Hematopoietic multipotent progenitor cell (in vitro differentiated cells): ENCODE measurements at places on chromosomes 7 and 10.

DNA sequence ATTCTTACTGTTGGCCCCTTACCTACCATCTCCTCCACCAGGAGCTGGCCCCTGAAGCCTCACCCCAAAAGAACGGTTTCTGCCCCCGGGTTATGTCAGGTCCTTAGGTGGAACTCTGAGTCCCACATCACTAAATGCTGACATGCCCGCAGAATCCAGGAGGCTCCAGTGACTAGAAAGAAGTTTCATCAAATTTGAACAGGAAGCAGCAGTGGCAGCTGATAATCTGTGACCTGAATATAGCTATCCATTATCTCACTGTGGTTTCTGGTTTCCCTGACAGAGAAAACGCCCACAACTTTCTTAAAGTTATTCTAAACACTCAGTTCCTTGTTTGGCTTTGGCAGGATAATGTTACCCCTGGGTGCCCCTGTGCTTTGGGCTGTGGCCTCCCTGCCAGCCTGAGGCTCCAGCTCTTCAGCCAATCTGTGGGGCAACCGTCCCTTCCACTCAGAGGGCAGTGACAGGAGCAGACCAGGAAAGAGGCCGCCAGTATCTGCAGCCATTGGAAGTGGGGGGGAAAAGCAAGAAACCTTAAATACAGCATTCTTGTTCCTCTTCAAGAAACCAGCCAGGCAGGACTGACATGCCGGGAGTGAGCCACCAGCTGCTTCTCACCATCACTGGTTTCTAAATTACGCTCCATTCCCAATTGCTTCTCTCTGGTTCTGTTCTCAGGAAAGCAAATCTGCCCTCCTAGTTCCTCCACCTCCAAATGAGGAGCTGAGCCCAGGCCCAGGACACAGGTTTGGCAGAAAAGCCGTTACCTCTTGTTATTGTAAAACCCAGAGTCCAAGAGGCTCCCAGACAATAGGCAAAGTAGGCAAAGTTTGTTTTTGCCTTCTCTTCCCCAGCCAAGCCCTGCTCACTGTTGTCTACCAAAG is 41.2 kb upstream of the VCL start:
- DNase-seq: no peak

DNA sequence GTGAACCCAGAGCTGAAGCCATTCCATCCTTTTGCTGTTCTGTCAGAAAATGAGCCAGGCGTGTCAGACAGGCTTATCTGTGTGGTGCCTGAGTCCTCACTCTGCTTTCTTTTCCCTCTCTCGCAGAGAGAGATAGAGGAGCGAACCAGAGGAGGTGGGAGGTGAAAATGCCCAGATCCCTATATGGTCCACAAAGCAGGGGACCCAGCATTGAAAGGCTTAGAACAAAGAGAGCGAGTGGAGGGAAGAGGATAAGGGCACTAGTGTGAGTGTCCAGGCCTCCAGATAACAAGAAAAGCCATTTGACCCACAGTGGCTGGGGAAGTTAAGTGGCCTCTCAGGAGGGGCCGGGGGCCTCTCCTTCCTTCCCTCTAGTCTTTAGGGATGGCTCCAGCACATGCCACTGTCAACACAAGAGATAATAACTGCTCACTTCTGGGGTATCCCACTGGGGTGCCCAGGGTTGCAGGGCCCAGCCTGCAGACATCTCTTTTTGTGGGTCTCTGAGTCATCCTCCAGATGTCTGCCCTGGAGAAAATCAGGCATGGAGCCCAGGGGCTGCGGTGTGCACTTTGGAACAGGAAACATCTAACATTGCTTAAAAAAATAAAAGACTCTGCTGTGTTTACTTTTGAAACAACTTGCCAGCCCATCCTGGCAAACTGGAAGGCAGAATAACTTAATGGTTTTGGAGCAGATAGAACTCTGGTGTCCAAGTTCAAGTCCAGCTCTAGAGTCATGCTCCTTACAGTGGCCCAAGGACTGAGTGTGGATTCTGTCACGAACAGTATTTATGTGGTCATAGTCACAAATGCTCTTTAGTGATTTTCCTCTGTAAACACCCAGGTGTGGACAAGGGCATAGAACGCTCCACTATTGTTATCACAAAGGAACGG is 189.5 kb downstream of the CXCL12 start:
- peak; percentile 86 for DNase-seq

- no peak for DNase-seq
Observed at GRCh38 chr10:11026773-11027172, 9.1 kb downstream of the CELF2 start.

DNA sequence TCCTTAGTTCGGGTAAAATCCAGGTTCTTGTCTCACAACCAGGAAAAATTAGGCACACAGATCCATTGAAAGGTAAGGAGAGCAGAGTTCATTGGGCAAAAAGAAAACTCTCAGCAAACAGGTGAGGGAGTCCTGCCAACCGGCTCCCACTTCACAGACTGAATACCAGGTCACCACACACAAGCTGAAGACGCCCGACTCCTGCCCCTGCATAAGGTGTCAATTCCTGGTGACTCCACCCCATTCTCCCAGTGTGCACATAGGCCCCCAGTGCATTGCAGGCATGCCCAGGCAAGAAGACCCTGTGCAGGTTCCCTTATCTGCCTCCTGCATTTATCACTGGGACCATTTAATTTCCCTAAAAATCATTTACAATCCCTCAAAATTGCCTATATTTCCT is 354.6 kb downstream of the LRRTM3 start:
- no peak for DNase-seq
